ENCODE measurements at places on chromosomes 4 and X.

GRCh38 chr4:53907772-53908171, 156.6 kb downstream of the CHIC2 start:
- DNase-seq = no peak

- no peak for DNase-seq
These were observed 208.1 kb downstream of the FBXW7 start for GRCh38 chr4:152327606-152328453.

DNA sequence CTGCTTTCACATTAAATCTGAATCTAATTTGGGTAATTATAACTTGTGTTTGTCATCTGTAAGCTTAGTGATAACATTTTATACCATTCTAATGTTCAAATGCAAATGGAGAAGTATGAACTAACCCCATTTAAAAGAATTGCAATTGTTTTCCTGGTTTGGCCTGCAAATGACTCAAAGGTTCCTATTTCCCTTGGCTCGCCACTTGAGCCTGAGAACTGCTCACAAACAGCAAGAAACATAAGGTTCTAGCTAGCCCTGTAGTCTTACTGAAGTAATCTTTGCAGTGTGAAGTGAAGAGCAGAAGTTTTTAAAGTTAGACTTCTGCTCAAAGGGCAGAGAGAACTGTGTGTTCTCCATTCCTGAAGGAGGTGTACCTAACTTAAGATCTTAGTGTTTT, 27.2 kb downstream of the UPRT start:
- no peak for DNase-seq

GRCh38 chr4:104868958-104869357, 277.7 kb upstream of the TET2 start:
- no peak for DNase-seq

DNA sequence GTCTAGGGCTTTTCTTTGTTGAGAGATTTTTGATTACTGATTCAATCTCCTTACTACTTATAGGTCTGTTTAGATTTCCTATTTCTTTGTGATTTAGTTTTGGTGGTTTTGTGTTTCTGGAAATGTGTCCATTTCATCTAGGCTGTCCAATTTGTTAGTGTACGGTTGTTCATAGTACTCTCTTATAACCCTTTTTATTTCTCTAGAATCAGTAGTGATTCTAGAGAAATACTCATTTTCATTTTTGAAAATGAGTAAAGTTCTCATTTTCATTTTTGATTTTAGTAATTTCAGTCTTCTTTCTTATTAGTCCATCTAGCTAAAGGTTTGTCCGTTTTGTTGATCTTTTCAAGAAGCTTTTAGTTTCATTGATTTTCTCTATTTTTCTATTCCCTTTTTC, 7.5 kb downstream of the IL13RA1 start:
- DNase-seq = no peak

GRCh38 chrX:118988911-118989310, 14.5 kb downstream of the LONRF3 start:
- no peak for DNase-seq

- DNase-seq = no peak
These were observed 38.2 kb downstream of the CENPI start for GRCh38 chrX:101136235-101136634.

DNA sequence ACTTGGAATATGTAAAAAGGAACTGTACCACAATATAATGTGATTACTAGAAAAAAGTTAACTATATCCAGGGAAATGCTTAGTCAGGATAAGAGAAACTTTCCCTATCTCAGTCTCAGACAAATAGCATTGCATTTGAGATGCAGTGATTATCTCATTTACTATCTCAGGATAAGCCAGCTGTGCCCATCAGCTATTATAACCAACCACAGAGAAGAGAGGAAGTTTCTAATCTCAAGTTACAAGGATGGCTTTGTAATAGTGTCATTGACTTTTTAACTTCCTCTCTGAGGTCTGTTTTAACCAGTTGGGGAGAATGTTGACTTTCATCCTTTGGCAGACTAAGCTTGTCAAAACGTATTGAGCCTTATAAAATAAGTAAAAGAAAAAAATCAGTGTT, 56.5 kb downstream of the SNX25 start:
- no peak for DNase-seq

DNA sequence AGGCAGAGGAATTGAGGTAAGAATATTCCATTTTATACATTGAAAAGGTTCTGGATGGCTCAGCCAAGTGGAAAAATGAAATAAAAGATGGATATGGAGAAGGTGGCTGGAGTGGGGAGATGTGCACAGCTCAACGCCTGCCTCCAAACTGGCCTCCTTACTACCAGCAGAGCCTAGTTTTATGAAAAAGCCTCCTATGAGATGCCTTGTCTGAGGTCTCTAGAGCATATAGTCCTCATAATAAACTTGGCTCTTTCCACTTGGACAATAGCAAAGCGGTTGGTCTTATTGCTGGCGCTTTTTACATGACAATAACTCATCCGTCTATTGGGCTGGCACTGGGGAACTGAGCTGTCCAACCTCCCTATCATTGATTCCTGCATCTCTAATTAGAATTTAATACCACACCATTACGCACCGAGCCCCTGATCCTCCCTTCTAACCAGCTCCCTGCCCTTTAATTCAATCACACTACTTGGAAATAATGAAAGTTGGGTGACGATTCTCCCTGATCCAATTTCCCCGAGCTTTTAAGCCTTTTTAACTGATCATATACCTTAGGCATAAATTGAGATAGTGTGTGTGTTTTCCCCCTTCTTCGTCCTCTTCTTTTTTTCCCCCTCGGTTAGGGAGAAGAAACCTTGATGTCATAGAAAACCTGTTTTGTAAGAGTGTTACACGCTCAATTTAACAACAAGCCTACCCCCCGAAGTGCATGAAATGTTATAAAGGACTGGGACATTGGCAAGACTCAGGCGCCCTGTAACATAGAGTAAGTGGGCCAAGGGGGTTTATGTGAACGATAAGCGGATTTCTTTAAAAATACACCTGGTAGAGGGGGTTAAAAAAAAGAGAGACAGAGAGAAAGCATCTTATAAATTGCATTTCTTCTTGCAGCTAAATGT, at the start of gene PHOX2B:
Gene PHOX2B, minus strand, starts transcription at position 155 of the 905 bp plus-strand sequence. Its CDS starts 115 bp downstream, at position 40.
- DNase-seq = no peak

DNA sequence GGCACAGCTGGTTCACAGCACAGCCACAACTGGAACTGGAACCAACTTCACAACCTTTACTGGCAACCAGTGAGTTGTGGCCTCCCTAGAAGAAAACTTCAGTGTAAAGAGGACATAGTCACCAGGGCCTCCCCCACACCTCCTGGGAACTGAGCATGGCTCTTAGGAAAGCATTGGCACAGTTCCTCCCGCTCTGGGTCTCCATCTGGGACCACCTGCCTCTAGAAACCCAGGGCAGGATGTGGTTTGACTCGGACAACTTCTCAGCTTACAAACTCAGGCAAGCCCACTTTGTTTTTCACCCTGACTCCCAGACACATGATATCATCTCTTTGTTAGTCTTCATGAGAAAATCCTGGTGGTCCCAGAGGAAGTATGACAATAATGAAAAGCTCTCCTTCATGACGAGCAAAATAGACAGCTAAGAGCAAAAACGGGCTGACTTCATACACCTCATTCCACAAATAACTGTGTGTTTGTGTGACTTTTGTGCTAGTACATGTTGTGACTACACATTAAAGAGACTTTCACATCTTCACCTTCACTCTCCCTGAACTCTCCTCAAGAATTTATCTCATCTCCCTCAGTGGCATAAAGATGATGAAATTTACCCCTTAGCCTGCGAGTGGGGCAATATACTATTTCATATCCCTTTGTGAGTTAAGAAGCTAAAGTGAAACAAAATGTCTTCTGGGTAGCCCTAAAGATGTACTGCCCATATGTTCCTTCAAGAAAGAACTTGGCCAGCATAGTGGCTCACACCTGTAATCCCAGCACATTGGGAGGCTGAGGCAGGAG, 75.4 kb downstream of the SH3KBP1 start:
- DNase-seq = no peak

DNA sequence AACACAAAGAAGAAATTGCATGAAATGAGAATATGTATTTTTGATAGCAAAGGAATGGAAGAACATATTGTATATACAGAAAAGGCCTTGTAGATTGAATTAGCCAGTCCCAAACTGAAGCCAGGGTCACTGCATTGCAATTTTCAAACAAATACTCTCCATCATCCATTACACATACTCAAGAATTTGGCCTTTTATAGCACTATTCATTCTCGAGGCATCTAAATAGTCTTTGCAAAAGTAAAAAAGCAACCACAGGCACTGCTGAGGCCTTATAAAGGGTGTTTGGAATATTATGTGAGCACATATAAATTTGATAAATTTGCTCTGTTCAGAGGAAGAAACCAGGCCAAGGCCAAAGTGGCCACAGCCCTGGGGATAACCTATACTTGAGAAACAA, 123.0 kb downstream of the ZNF827 start:
- no peak for DNase-seq

GRCh38 chrX:101507986-101508385, 22.7 kb downstream of the ARMCX4 start:
- no peak for DNase-seq

DNA sequence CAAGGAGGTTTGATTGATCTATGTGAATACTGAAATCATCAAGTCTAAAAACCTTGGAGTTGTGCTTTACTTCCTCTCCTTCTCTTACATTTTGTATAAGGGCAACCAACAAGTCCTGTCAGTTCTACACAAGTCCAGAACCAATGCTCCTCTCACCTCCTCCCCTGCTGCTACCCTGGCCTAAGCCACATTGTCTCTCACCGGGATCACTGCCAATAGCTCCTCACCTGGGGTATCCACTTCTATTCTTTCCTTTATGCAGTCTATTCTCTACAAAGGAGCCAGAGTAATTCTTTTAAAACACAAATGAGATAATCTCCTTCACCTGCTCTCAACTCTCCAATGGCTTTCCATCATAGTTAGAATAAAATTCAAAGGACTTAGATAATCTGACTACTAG, 13.3 kb upstream of the ARHGEF6 start:
- DNase-seq = no peak

- no peak for DNase-seq
These were observed 8.7 kb downstream of the RHOH start for GRCh38 chr4:40205259-40206198.

DNA sequence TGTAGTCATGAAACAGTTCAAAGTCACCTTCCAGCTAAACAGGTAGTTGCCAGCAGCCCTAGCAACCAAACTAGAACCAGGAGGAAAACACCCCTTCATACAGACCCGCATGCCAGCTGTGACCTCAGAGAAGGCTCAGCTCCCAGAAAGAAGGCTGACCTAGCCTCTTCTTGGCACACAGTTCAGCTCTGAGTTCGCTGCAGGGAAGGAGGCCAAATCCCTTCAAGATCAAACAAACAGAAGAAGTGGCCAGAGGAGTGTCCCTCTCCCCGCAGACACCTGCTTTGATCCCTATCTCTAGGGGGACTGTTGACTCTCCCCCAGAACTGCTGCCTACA, 56.0 kb downstream of the HADH start:
- DNase-seq = no peak
